ENCODE measurements at places on chromosomes 5 and 9. TPM values are rescaled to one million over a fixed set of nuclear protein-coding genes. Genes with fewer than 3 reads are reported as not detected.

Gene FBP1
- 5.7 TPM for total RNA-seq

Gene MRPS2
- 74.2 TPM for total RNA-seq

Gene CLIC3
- total RNA-seq = not detected

Gene NFIB
- 12.5 TPM for total RNA-seq

Gene SHISAL2B
- 11.1 TPM for total RNA-seq

Gene LYSMD3
- 14.8 TPM for total RNA-seq

Gene NEURL1B
- total RNA-seq = 9.8 TPM

Gene MBLAC2
- 6.3 TPM for total RNA-seq

Gene TMEFF1
- total RNA-seq = 66.5 TPM

Gene PLCXD3
- total RNA-seq = 0.07 TPM

Gene HEMGN
- total RNA-seq = 0.11 TPM

Gene TLN1
- total RNA-seq = 109 TPM

Gene DMRT2
- not detected for total RNA-seq

Gene GPRIN1
- total RNA-seq = 5.8 TPM

Gene SLC23A1
- total RNA-seq = not detected

Gene DRD1
- not detected for total RNA-seq

Gene GFRA3
- 1.3 TPM for total RNA-seq
